Gastroesophageal sphincter (tissue), 4 donors: ENCODE measurements at places on chromosomes 2 and 18. TPM values are rescaled to one million over a fixed set of nuclear protein-coding genes. Genes with fewer than 3 reads are reported as not detected.

Gene VAMP5
- 51.4 TPM for total RNA-seq

Gene SLC23A3
- 0.23 TPM for total RNA-seq

Gene MSH6
- total RNA-seq: 46.4 TPM

Gene GPAT2
- 3.4 TPM for total RNA-seq

Gene MALL
- 18.6 TPM for total RNA-seq

Gene COPS8
- 120 TPM for total RNA-seq
